ENCODE measurements at places on chromosomes 13 and 19.
A peak's percentile ranks its signal among the peaks of the same experiment; 100 is the strongest.

DNA sequence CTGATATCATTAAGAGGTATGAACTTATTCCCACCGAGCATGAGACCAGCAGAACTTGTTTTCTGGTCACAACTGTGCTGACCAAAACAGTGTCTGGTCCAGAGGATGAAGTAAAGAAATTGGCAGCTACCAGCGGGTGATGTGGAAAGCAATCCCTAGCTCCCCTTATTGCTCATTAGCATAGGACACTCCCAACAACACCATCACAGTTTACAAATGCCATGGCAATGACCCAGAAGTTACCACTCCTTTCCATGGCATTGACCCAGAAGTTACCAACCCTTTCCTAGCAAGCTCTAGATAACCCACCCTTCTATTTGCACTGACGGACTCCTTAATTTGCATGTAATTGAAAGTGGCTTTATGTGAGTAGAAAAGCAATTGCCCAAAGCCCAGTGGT, 1856.1 kb downstream of the OLFM4 start:
- DNase-seq, result no peak

GRCh38 chr19:45528744-45529419, 21.6 kb downstream of the VASP start:
- peak; percentile 48 for DNase-seq

DNA sequence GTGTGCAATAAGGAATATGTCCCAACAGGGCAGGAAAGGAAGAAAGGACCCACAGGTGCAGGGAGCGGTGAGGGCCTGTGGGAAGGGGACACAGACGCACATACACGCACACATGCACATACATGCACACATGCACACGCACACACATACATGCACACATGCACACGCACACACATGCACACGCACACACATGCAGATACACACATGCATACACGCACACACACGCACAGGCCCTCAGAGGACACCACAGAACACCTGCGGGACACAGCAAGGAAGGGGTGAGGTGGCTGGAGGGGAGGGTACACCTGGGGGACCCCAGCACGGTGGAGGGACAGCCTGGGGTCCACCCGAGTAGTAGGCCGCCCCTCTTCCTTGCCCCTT, 12.9 kb downstream of the PIP5K1C start:
- no peak for DNase-seq

DNA sequence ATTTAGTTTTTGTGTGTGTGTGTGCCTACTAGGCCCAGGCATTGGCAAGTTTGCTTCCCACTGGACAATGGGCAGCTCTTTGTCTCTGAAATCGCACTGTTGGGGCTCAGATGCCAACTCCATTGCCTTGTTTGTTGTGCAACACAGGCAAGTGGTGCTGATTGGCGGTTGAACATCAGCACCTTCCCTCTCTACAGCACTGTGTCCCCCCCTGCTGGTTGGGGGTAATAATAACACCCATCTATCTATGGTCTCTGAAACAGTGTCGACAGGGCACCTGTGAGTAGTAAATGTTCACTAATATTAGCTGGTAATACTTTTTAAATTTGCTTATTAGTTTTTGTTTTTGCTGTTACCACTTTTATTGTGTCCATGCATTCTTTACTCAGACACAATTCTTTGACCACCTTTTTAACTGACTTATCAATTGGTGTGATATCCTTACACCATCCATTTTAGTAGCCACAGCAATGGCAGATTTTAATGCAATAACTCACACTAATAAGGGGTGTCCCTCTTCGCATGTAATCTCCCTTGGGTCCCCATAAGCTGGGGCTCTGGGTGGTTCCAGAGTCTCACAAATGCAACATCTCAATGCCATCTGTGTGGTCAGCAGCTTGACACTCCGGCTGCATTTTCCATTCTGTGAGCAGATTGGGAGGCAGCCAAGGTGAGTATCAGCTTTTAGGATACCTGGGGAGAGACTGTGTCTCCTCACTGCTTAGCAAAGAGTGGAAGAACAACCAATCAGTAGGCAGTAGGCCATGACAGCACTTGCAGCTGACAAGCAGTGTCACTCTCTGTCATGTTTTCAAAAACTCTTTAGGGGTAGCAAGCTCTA, 47.7 kb upstream of the UQCRFS1 start:
- no peak for DNase-seq

- DNase-seq, result peak; percentile 77
Observed at GRCh38 chr19:46713781-46714443, 3.0 kb downstream of the PRKD2 start.

- no peak for DNase-seq
Observed at GRCh38 chr13:32594157-32594738, 8.0 kb downstream of the PDS5B start.

Measured in DMS153 (cell line).